ENCODE measurements at places on chromosomes 7 and 10. TPM values are rescaled to one million over a fixed set of nuclear protein-coding genes. Genes with fewer than 3 reads are reported as not detected.

DNA sequence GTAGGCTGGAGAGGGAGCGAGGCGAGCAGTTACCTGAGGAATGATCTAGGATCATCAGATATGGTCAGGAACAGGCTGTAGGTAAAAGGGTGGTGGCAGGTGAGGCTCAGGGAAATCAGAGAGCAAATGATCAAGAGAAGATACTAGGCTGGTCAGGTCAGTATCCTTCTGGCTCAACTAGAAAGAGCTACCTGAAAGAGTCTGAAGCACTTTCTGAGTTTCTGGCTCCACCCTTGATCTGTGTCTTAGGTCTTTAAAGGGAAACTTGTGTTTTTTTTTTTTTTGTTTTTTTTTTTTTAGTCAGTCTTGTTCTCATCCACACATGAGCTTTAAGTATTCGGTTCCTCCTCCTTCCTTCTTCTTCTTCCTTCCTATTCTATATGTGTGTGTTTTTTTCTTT lies 10.5 kb downstream of the ADAM22 start:
- DNase-seq = no peak

GRCh38 chr10:7969623-7970022 lies 84.9 kb upstream of the GATA3 start:
- DNase-seq = no peak

DNA sequence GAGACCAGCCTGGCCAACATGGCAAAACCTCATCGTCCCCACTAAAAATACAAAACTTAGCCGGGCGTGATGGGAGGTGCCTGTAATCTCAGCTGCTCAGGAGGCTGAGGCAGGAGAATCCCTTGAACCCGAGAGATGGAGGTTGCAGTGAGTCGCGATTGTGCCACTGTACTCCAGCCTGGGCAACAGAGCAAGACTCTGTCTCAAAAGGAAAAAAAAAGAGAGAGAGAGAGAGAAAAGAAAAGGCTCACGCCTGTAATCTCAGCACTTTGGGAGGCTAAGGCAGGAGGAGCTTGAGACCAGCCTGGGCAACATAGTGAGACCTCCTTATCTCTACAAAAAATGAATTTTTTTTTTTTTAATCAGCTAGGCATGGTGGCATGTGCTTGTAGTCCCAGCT lies 157.6 kb downstream of the CUX1 start:
- no peak for DNase-seq

GRCh38 chr7:158264881-158265742 lies 322.5 kb downstream of the PTPRN2 start:
- no peak for DNase-seq

DNA sequence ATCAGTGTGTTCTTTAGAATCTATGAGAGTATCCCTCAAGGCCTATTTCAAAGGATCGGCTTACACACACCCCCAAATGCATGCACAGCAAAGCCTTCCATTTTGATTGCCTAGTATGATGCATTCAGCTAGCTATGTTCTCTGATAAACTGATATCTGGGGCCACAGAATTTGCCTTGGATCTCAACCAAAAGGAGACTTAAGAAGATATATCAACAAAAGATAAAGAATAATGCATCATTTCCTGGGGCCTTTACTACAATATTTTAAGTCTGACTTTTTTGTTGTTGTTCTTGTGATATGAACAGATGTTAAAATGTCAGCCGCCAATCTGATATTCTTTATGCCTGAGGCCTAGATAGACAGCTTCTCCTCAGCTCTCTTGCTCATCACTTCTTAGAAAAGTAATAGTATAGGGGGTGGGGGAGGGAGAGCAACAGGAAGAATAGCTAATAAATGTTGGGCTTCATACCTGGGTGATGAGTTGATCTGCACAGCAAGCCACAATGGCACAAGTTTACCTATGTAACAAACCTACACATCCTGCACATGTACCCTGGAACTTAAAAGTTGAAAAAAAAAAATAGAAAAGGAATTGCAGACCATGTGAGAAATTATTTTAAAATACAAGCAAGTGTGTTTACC lies 792.9 kb upstream of the GHITM start:
- DNase-seq = no peak

GRCh38 chr7:26657206-26657641 lies 207.2 kb downstream of the SKAP2 start:
- DNase-seq = no peak

DNA sequence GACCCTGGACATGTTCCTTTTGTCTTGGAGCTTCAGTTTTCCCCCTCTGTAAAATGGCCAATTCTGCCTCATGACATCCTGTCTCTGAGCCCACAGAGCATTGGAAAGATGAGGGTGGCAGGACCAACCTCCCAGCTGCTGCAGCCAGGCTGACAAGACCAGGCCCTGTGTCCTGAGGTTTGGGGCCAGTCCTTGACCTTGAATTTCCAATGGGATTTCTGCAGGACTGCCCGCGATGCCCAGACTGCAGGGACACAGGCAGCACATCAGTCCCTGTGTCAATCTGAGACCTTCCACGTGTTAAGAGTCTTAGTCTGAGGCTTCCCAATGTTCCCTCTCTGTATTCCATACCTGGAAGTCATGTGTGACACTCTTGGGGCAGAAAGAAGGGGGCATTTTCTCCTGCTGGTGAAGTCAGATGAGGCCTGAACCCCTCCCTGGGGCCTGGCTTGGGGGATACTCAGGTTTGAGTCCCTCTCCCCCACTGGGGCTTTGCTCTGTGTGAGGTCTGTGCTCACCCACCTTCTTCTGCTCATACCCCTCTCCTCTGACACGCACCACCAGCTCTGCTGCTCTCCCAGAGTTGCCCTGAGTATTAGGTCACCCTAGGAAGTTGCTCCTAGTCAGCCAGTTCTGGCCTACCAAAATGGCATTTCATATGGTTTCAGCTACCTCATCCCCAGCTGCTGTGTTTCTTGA lies 79.2 kb downstream of the ADCY1 start:
- DNase-seq = no peak

GRCh38 chr10:72483471-72483870 lies 128.8 kb upstream of the DNAJB12 start:
- DNase-seq = no peak

DNA sequence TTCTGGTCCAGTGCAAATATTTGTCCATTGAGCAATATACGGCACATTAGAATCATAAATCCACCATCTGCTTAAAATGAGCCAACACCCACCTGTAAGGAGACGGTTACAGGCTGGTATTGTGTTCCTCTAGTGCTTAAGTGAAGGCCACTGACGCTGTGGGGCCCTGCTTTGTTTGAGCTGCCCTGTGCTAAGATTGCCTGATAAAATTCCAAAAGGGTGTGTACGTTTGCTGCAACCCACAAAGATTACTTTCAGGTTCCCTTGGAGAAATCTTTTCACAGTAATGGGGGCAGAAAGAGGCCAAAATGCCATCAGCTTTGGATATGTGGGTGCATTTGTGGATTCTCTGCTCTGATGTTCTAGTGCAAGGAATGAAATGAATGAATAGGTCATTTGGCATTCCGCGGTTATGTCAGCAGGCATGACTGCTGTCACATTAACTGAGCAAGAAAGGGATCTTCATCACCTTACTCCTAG lies 34.4 kb downstream of the AGR3 start:
- no peak for DNase-seq

DNA sequence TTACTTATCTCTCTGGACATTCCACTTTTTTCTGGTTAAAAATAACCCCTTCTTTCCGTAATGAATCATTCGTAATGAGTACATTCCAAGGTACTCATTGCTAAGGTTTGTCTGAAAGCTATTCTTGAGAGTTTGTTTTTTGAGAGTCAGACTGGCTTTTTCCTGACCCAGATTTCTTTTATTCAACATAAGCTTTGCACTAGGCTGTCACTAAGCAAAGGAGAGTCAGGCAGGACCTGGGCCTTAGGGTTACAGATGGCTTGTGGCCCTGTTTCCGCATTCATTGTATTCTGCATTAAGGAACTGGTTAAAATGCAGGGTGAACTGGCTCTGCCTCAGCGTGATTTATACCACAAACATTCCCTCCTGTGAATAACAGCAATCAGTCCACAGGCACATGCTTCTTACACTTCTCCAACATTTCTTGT lies 84.1 kb downstream of the POM121L12 start:
- no peak for DNase-seq

- no peak for DNase-seq
These were observed 173.0 kb upstream of the ADCY1 start for GRCh38 chr7:45401155-45401554.

GRCh38 chr7:32587411-32587948 lies 92.2 kb downstream of the AVL9 start:
- no peak for DNase-seq

DNA sequence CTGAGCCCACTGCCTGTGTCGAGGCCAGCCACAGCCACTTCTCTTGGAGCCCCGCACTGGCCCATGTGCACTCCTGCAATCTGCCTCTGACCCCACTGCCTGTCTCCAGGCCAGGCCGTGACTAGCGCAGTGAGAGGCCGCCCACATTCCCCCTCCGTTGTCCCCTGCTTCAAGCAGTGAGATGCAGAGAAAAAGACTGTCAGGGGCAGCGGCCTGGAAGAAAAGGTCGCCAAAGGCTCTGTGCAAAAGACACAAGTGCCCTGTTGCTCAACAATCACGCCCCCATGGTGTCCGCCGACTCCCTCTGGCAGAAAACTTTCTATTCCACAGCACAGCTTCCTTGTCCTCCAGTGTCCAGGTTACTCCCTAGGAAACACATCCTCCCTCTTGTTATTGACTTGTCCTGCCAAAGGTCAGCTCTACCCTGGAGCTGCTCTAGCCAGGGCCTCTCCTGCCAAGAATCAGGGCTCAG lies 9.9 kb downstream of the FAM131B start:
- DNase-seq = no peak

DNA sequence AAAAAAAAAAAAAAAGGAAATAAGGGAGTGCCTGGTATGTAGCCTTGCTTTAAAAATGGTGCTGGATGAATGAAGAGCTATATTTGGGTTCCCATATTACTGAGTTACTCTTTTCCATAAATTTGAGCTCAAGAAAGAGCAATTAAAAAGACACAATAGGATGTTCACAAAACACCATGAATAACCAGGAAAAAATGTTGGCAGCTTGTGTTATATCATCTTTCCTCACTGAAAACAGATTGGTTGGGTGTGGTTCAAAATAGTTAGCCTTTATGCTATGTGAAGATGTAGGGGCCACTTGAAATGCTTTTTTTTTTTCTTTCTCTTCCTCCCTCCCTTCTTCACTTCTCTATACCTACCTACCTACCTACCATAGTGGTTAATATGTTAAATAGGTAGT lies 256.9 kb downstream of the STK31 start:
- no peak for DNase-seq

DNA sequence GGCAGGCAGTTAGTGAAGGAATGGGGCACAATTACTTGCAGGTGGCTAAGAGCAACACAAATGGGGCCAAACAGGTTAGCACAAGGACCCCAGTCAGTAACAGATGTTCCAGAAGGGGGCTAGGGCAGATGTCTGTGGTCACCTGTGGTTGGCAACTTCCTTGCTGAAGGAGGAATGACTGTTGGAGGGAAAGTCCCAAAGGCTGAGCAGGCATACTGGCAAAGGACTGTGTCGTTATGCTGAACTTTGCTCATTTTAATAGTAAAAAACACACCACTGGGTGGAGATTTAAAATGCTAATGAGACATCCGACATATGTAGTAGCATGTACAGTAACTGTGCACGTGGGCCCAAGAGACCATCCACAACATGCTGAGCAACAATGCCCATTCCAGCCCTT lies 511.6 kb downstream of the CALN1 start:
- no peak for DNase-seq

DNA sequence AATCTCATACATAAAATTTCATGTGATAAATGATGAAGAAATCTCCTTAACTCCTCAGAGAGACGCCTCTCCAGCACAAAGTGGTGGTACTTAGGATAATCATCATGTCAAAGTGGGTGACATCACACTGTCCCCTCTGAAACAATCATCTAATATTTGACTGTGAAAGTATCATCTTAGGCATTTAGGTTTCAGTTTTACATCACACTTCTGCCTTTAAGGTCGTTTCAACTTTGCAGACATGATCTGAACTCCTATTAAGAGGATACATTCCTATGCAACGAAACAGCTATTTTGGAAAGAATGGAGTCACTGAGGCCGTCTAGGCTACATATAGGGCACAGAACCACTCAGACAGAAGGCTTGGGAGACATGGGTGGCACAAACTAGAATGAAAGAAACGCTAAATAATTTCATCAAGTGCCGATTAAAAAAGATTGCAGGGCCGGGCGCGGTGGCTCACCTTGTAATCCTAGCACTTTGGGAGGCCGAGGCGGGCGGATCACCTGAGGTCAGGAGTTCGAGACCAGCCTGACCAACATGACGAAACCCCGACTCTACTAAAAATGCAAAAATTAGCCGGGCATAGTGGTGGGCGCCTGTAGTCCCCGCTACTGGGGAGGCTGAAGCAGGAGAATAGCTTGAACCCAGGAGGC lies 2.0 kb downstream of the VOPP1 start:
- no peak for DNase-seq

GRCh38 chr10:60420991-60421894 lies 31.6 kb upstream of the ANK3 start:
- no peak for DNase-seq

DNA sequence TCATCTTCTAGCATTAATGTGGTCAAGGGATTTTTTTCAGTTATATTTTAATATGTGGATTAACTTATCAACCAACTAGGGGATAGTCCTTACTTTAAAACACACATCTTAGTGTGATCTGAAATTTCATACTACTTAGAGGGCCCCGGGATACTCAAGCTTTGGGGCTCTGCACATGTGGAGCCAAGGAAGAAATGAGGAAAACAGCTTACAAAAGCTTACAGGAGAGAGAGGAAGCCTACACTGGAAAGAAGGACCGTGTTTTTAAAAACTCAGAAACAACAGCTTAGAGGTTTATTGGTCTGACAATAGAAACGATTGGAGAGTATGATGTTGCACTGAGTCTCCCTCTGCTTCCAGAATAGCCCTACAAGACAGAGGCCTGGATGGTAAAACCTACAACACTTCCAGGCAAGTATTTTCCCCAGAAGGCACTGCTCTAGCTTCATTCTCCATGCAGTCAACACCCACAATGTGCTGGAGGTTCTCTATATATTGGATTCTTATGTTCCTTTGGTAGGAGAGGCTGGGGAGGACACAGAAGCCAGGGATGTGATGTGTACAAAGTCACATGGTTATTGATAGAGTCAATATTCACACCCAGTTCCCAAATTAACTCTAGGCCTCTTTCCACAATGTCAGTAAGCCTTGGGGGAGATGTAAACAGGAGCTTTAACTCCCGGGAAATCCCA lies 47.3 kb downstream of the JCAD start:
- no peak for DNase-seq

MYOZ1 gene
- not detected for total RNA-seq

CCNY gene
- total RNA-seq = 74.3 TPM

PLAU gene
- total RNA-seq = 0.32 TPM

UCMA gene
- not detected for total RNA-seq

NUTM2A gene
- total RNA-seq = 1.7 TPM

PIK3CG gene
- total RNA-seq = 64.9 TPM

CYP3A7 gene
- not detected for total RNA-seq
